NCI-H1694 treated with DMSO at 0.1 percent for 48 hours (cell line): ENCODE measurements at places on chromosomes 16 and 17.

GRCh38 chr17:8697323-8697741, 47.3 kb downstream of the CCDC42 start:
- DNase-seq: no peak

- no peak for DNase-seq
Observed at GRCh38 chr16:68700120-68700519, 37.0 kb upstream of the CDH1 start.

GRCh38 chr16:83085660-83086059, 458.9 kb downstream of the CDH13 start:
- no peak for DNase-seq

DNA sequence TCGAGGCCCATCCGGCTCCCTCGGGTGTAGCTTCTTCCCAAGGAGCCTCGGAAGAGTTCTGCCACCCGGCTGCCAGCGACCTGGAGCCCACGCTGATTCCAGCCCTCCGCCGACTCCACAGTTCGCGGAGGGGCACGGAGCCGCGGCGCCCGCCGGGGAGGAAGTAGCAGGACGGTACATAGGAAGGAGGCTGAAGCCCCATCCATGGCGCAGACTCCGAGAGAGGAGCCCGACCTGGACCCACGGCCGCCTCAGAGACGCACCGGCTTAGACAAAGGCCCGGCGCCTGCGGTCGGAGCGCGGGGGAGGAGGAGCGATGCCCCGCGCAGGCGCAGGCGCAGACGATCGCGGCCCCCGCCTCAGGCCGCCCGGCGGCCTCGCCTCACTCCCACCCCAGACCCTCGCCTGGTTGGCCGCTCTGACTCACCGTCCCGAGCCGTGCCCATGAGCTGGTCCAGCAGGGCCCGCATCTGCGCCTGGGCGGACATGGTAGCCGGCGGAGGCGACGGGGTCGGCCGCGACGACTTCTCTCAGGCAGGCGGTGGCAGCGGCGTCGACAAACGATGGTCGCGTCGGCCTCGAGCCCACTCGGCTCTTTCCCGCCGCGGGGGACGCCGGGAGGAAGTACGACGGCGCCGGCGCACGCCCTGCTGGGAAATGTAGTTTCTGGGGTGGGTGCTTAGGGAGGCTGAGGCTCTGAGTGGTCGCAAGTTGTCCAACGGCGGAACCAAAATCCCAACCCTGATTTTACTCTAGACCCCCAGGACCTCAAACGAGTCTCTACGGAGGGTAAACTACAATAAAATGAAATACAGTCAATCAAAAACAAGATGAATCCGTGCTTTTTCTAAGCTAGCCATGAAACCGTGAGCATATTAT, at the start of gene LUC7L:
Gene LUC7L, minus strand, starts transcription at position 598 of the 879 bp plus-strand sequence. Its CDS starts 110 bp downstream, at position 488.
- DNase-seq: peak; percentile 68

DNA sequence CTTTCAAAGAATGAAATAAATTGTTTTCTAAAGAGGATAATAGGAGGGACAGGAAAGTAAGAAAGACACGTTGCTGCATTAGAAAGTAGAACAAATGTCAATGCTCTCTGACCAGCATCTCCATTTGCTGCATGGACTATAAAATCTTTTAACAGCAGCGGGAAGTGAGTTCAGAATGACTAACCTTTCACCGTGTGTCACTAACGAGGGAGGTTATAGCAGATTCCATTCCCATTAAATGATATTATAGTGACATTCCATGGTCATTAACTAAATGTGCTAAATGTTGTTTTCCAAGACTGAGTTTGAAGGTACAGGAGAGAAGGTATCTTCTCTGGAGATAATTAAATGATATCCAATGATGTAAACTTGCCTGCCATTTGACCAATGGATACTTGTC, 127.1 kb upstream of the HS3ST3A1 start:
- no peak for DNase-seq

DNA sequence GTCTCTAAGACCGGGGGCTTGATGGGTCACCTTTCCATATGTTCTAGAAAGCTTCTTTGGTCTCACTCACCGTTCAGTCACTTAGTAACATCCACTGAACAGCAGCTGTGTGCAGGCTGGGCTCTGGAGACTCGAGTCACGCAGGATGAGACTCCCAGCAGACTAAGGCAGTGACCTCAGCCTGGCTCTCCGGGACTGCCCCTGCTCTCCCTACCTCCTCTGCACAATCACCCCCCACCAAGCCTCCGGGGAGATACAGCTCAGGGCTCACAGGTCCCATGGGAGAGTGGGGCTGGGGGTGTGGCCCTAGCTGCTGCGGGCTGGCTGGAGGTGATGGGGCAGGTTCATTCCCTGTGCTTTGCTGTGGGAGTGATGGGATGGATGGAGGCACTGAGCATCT, 14.1 kb downstream of the FLYWCH2 start:
- DNase-seq: no peak

- no peak for DNase-seq
Observed at GRCh38 chr17:76542566-76542971, 2.7 kb downstream of the PRCD start.

- peak; percentile 10 for DNase-seq
Observed at GRCh38 chr17:73316919-73317505, 5.2 kb upstream of the CDC42EP4 start.

DNA sequence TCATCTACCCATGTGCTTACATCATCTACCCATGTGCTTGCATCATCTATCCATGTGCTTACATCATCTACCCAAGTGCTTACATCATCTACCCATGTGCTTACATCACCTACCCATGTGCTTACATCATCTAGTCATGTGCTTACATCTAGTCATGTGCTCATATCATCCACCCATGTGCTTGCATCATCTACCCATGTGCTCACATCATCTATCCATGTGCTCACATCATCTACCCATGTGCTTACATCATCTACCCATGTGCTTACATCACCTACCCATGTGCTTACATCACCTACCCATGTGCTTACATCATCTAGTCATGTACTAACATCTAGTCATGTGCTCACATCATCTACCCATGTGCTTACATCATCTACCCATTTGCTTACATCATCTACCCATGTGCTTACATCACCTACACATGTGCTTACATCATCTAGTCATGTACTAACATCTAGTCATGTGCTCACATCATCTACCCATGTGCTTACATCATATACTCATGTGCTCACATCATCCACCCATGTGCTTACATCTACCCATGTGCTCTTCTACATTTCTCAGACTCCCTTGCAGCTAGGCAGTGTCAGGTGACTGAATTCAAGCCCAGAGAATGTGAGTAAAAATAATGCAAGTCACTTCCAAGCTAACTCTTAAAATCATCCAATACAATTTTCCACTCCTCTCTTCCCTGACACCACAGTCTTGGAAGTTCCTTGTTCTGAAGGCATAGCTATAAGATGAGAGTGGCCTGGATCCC, 196.8 kb downstream of the CBLN1 start:
- no peak for DNase-seq

- no peak for DNase-seq
Observed at GRCh38 chr17:66337866-66338485, 35.6 kb downstream of the PRKCA start.
